ENCODE measurements at places on chromosomes 12 and 14.
A peak's percentile ranks its signal among the peaks of the same experiment; 100 is the strongest.

DNA sequence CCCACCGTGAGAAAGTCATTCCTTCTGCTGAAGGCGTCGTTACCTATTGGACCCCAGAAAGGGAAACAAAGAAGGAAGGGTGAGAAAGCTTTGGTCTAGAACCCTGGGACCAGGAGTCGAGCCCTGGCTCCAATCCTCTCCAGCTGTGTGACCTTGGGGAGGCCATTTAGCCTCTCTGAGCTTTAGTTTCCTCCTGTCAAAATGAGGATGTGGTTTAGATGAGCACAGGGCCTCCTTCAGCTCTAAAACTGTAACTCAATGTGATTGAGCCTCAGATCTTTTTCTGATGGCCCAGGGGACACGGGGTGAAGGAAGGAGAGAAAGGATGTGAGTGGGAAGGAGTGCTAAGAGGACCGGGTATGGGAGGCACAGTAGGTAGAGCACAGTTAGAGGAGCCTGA, 7.7 kb downstream of the JDP2 start:
- DNase-seq: no peak

DNA sequence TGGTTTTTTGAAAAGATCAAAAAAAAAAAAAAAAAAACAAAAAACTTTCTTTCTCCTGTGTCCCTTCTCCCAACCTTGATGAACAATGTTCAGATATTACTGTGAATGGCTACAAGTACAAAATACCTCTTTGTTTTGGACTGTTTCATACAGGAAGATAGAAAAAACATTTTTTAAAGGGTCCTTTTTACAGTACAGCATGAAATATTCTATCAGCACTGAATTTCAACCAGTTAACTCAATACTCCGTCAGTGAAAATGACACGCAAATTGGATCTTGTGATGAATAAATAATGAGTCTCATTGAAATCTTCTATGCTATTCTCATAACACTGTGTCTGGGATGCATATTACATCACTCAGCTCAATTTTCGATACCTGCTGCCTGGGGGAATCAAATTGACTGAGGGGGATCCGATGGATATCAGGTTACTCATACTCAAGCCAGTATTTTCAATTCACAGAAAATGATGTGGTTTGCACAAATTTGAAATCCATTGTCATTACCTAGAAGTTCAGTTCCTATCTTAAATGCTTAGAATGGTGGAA, 179.6 kb downstream of the TMTC2 start:
- no peak for DNase-seq

DNA sequence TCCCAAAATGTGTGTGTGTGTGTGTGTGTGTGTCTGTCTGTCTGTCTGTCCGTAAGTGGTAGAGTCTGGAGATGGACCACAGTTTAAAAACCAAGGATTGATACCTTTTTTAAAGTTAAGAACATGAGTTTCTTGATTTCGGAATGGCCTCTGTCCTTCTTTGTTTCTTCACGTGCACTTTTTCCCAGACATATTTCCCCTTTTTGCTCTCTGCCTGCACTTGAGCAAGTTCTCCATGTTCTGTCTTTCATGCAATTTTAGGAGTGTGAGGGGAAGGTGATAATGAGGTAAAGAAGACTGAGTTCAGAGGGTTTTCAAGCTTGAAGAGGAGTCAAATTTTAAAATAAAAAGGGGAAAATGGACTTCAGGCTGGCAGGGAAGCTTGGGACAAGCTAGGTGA, 12.7 kb downstream of the OLR1 start:
- DNase-seq: no peak

GRCh38 chr12:24754690-24755638, 193.9 kb downstream of the BCAT1 start:
- DNase-seq: no peak

- DNase-seq: peak; percentile 67
Observed at GRCh38 chr14:49768301-49769121, 558 bp downstream of the KLHDC2 start.

- no peak for DNase-seq
Observed at GRCh38 chr14:101791919-101792572, 30.5 kb downstream of the PPP2R5C start.

- DNase-seq: no peak
Observed at GRCh38 chr14:30680036-30680435, 57.9 kb downstream of the SCFD1 start.

GRCh38 chr12:40474630-40475029, 217.6 kb upstream of the CNTN1 start:
- no peak for DNase-seq

DNA sequence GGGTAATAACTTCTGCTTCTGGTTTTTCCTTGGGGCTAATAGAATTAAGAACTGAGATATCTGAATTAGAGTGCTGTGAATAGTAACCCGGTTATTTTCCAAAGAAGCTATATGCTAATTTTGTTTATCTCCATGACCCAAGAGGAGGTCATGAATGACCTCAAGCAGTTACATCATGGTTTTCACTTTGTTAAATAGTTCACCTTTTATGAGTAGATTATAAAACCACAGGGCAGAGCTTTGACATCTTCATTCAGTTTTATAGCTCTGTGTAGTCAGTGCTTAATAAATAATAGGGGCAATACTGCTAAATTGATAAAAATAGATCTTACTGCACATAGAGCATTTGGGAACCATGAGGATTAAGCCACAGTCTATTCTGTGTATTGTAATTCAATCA, 462.2 kb downstream of the LRIG3 start:
- DNase-seq: no peak

DNA sequence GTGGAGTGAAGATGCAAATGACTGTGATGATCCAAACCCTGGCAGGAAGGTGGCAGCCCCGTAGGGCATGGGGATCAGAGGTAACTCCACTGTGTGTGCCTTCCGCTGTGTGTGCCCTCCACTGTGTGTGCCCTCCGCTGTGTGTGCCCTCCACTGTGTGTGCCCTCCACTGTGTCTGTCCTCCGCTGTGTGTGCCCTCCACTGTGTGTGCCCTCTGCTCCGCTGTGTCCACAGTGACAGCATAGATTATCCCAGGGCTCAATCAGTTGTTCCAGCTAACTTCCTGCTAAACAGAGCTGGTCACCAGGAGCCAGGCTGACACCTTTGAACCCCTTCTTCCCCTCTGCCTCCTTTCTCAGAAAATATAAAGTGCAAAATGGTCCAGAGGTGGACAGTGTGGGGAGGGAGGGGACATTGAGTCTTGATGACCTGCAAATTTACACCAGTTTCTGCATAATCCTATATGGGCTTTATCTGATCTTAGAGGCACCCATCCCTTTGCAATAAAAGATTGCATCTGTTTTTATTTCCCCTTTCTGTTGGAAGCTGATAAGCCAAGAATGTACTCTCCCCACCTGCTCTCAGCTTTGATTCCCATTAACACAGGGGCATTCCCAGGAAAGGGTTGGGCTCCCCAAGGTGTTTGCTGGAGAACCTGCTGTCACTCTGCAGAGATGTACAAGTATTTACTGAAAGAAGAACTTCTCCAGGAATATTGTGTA, 21.6 kb upstream of the HNF1A start:
- no peak for DNase-seq

- no peak for DNase-seq
Observed at GRCh38 chr14:24565766-24566165, 10.3 kb downstream of the CTSG start.

- no peak for DNase-seq
Observed at GRCh38 chr12:41032386-41032785, 155.7 kb upstream of the PDZRN4 start.

GRCh38 chr12:1935700-1936378, 17.4 kb upstream of the CACNA2D4 start:
- DNase-seq: no peak

- no peak for DNase-seq
Observed at GRCh38 chr12:123655420-123655819, 15.5 kb upstream of the TCTN2 start.

GRCh38 chr14:73728717-73729330, 14.6 kb upstream of the PNMA1 start:
- DNase-seq: peak; percentile 82

DNA sequence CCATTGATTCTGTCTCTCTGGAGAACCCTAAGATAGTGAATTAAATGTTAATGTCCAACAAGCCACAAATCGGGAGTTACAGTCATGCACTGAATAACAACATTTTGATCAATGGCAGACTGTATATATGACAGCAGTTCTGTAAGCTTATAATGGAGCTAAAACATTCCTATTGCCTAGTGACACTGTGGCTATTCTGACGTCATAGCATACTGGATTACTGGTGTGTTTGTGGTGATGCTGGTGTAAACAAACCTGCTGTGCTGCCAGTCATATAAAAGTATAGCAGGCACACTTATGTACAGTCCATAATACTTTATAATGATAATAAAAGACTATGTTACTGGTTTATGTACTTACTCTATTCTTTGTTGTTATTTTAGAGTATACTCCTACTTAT, 56.7 kb upstream of the BICD1 start:
- DNase-seq: no peak

GRCh38 chr12:95509300-95509699, 35.3 kb downstream of the METAP2 start:
- DNase-seq: no peak

GRCh38 chr12:110023059-110023980, 24.1 kb downstream of the ANKRD13A start:
- no peak for DNase-seq

GRCh38 chr12:59808317-59808910, 212.6 kb downstream of the SLC16A7 start:
- DNase-seq: peak; percentile 4

DNA sequence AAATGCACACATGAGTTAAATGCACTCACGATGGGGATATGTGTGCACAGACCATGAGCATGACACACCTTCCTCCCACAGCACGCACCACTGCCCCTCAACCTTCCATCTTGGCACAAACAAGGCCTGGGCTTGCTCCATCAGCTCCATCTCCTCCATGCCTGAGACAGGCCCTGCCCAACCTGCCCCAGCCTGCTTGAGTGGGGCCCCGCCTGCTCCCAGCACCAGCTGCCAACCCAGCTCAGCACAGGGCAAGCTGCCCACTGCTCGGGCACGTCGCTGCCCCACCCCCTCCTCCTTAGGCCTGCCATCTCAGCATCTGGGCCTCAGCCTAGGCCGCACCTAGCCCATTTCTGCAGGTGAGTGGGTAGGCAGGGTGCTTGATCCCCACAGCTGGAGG, 27.6 kb upstream of the KRT78 start:
- DNase-seq: no peak

- no peak for DNase-seq
Observed at GRCh38 chr12:116640281-116640680, 81.1 kb downstream of the MAP1LC3B2 start.

DNA sequence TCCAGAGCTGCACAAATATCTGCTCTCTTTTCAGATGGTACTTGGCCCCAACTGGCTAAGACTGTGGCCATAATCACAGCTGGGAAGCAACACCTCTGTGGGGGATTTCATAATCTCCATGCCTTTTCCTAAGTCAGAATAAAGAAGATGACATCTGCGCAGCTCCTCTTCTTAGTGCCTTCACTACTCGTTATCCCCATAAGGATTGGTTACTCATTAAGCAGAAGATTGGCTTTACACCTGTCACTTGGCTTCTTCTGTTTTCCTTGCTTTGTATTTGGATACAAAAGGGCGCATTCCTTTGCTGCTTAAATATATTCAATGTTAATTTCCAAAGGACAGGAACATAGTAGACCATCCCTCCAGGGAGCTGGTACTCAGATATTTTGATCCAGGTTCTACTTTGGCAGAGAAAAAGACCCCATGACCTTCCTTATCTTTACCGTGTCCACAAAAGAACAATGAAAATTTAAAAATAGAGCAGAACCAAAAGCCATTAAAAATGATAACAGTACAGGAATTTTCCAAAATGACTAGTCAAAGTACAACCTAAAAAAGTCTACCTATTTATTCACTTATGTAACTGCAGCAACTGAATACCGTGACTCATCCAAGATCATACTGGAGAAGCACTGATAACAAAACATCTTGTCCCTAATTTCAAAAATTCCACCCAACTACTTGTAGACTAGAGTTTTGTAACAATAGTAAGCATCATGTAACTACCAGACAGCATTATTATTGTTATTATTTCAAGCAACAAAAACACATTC, 352.3 kb upstream of the TMPO start:
- DNase-seq: no peak

DNA sequence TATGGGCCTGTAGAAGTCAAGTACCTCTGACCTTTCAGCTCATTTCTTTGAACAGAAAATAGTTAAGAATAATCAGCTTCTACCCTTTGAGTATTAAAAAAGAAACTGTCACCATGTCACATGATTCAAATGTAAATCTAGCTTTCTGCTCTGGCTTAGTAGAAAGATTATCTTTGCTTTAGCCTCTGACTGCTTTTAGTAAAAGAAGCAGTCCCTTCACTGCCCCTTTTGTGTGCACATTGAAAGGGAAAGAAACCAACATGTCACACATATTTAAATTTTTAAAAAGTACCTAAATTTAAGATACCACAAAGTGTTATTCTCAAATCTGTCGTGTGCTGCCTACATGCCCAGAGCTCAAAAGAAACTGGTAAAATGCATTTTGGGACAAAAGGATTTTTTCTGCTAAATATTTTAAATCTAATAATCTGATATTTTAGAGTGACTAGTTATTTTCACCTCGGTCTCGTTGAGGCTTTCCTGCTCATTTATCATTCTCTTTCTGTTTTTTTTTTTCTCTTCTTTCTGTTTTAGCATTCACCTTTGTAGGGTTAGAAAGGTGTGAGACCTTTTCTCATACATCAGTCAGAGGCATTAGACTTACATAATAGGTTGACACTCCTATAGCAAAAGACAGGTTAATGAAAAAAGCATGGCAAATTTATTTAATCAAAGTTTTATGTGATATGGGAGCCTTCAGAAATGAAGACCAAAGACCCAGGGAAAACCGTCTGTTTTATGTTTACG, 41.3 kb downstream of the SLC16A7 start:
- no peak for DNase-seq

- DNase-seq: no peak
Observed at GRCh38 chr12:105205322-105206048, 30.5 kb downstream of the APPL2 start.

DNA sequence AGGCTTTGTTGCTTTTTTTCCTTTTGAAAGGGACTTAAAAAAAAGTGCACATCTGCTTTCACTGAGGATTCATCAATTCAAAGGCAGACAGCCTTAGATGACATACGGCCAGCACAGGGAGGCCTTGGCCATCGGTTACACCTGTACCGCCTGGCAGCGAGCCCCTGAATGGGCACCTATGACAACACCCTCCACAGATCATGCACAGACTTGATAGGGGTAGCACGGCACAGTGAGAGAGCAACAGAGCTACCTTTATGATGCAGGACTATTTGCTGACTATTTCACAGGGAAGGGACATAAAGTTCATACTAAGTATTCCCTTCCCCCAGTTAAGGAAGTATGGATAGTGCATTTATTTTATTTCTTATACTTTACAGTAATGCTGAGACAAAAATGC, 137.9 kb upstream of the ARID2 start:
- DNase-seq: no peak

- DNase-seq: no peak
Observed at GRCh38 chr12:13538136-13538535, 341.6 kb downstream of the EMP1 start.

DNA sequence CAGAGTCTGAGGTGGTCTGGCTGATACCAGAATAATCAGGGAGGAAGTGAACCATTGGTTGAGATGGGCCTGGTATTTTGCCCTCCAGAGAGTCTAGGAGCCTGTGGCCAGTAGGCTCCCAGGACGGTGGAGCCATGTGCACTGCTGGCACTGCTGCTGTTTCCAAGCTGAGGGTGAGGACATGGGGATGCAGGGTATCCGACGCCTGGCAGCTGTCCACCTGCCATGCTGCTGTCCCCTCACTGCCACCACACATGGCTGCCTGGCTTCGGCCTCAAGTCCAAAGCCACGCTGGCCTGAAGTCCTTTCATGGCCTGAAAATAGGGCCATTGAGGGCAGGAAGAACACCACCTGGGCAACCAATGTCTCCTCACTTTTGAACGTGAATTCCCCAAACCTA, 8.6 kb downstream of the CACNA1C start:
- DNase-seq: no peak

Measured in activated CD4-positive, alpha-beta T cell treated with anti-CD3 and anti-CD28 coated beads for 4 hours (primary cell).